ENCODE measurements at places on chromosomes 16 and 17.
A peak's percentile ranks its signal among the peaks of the same experiment; 100 is the strongest.

- DNase-seq = no peak
These were observed 249.5 kb downstream of the CA10 start for GRCh38 chr17:51908841-51909537.

DNA sequence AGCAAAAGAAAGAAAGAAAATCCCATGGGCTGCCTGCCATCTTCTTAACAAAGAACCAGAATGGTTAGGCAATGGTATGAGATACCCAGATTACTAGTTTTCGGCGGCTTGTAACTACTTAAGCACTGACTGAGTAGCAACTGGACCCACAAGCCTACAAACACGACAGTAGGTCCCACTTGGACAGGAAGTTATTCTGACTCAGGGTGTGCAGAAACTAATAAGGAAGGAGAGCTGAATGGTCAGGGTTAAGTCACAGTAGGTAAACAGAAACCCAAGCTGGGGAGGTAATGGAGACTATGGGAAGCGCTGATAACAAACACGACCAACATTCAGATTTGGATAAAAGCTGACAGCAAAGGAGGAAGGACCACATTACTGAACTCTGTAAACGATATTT lies 10.4 kb upstream of the HLF start:
- no peak for DNase-seq

GRCh38 chr16:49498666-49499413 lies 125.2 kb downstream of the C16orf78 start:
- no peak for DNase-seq

GRCh38 chr16:30615358-30616091 lies 5.3 kb upstream of the ZNF689 start:
- peak; percentile 66 for DNase-seq

DNA sequence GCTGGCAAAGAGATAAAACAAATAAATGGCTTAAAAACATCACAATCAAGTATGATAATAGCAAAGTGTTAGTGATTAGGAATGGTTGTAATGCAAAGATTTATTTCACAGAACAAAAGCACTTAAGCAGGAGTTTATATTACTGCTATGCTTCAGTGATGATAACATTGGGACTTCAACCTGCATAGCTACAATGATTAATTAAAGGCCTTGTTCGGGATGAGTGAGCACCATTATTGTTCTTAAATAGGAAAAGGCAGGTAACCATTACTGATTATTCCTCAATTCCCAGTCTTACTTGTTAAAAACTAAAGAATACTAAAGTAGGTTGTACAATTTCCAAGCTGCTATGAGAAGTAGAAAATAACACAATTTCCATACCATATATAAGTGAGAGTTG lies 1247.5 kb upstream of the CDH8 start:
- DNase-seq = no peak

DNA sequence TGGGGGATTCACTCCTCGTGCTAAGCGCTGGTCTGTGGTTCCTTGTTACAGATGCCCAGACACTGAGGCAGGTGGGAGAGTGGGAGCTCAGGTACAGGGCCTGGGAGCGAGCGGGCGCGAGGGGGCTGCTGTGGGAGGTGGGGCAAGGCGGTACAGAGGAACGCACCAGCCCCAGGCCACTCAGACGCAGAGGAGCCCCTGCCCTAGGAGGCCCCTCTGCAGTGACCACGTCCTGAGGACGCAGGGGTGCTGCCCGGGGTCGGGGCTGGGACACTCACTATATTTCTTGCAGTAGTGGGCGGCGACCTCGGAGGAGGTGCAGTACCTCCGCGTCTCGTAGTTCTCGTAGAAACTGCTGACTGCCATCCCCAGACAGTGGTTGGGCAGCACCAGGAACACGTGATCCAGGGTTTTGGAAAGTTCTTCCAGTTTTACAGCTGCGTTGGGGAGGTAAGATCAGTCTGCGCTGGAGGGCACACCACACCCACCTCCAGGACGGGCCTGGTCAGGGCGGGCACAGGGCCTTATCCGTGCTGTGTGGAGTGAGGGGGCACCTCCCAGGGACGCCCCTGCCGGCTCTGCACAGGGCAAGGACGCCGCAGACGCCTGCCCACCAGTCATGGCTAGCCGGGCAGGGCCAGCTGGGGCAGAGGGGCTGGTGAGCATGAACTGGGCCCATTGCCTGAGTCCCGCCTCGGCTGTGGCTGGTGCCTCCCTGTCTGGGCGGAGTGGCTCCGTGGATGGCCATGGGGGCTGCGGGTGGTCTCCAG lies 16.3 kb upstream of the RNPS1 start:
- DNase-seq = no peak

DNA sequence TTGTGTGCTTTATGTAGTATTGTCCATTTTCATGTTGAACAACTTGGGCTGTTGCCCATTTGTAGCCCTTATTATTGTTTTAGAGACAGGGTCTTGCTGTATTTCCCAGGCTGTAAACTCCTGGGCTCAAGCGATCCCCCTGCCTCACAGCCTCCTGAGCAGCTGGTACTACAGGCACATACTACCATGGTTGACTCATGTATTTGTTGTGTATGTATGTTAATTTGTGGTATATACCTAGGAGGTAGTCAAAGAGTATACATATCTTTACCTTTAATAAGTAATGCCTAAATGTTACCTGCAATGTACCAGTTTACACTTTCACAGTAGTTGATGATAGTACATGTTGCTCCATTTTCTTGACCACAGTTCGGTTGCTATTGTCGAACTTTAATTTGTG lies 18.1 kb downstream of the PPM1D start:
- DNase-seq = no peak

DNA sequence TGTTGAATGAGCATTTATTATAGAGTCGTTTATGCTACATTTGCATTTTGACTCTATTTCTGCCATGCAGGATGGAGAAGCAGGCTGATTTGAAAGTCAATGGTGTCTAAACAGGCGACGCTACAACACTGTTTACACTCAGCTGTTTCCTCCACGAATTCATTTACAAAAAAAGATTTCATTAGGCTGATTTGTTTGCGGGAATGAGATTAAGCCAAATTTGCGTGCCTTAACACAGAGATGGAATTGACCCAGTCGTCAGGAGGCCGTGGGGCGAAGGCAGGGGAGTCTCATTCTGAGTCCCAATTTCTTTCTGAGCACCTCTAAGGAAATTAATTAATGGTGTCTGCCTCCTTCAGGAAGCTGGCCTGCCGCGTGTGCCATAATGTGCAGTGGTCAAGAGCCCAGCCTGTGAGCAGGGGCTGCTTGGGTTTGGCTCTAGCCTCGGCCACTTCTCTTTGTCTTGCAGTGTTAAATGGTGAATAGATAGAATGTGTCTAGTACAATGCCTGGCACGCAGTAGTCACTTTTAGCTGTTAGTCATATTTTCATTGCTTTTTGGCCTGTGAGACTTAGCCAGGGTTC lies 88.6 kb upstream of the NKD1 start:
- DNase-seq = no peak

- DNase-seq = no peak
These were observed 156.4 kb downstream of the CMIP start for GRCh38 chr16:81601008-81601428.

GRCh38 chr17:58452738-58453137 lies 35.4 kb upstream of the RNF43 start:
- no peak for DNase-seq

DNA sequence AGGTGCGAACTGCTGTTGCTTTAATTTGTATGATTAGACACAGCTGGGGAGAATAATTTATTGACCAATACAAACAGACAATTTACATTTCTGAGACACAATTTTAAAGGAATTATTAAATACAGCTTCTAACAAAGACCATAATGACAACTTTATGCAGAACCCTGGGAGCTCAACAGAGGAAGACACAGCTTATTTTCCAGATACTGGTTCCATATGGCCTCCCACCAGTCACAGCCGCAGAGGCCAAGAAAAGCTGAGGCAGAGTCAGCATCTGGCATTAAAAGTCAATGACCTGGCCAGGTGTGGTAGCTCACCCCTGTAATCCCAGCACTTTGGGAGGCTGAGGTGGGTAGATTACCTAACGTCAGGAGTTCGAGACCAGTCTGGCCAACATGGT lies 66.1 kb upstream of the BCAR1 start:
- no peak for DNase-seq

GRCh38 chr16:48434653-48435317 lies 49.6 kb upstream of the SIAH1 start:
- no peak for DNase-seq

- no peak for DNase-seq
These were observed 12.8 kb downstream of the DNAH9 start for GRCh38 chr17:11610999-11611566.

GRCh38 chr16:24075931-24076716 lies 180.0 kb upstream of the CACNG3 start:
- no peak for DNase-seq

GRCh38 chr17:60604686-60605334 lies 4.8 kb downstream of the PPM1D start:
- DNase-seq = no peak
